Type B pancreatic cell (in vitro differentiated cells): ENCODE measurements at places on chromosomes 12 and 14. TPM values are rescaled to one million over a fixed set of nuclear protein-coding genes. Genes with fewer than 3 reads are reported as not detected.

DNA sequence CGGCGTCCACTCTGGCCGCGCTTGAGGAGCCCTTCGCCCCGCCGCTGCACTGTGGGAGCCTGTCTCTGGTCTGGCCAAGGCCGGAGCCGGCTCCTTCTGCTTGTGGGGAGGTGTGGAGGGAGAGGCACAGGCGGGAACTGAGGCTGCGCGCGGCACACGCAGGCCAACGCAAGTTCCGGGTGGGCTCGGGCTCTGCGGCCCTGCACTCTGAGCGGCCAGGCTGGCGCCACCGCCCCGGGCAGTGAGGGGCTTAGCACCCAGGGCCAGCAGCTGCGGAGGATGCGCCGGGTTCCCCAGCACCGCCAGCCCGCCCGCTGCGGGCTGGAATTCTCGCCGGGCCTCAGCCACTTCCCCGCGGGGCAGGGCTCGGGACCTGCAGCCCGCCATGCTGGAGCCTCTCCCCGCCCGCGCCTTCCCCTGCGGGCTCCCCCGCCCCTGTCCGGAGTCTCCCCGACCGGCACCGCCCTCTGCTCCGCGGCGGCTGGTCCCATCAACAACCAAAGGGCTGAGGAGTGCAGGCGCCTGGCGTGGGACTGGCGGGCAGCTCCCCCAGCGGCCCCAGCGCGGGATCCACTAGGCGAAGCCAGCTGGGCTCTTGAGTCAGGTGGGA is 921.2 kb upstream of the FOXG1 start:
- peak; percentile 63 for DNase-seq

GRCh38 chr14:96390965-96391292 is 999 bp upstream of the AK7 start:
- DNase-seq: no peak

DNA sequence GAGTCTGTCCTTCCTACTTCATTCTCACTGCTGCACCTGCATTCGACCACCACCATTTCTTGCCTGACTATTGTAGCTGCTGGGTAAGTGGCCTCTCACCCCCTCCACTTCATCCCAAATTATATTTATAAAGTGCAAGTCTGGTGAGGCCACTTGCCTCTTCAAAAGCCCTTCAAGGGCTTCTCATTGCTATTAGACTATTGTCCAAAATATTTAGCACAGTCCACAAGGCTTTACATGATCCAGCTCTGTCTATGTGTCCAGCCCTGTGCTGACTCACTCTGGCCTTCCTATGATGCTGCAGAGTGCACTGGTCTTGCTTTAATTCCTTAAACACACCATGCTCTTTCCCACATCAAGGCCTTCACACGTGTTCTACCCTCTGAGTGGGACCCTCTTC is 46.0 kb downstream of the PAH start:
- no peak for DNase-seq

The BHLHE41 gene
- 5.8 and 12.5 TPM in 2 replicates for total RNA-seq

DNA sequence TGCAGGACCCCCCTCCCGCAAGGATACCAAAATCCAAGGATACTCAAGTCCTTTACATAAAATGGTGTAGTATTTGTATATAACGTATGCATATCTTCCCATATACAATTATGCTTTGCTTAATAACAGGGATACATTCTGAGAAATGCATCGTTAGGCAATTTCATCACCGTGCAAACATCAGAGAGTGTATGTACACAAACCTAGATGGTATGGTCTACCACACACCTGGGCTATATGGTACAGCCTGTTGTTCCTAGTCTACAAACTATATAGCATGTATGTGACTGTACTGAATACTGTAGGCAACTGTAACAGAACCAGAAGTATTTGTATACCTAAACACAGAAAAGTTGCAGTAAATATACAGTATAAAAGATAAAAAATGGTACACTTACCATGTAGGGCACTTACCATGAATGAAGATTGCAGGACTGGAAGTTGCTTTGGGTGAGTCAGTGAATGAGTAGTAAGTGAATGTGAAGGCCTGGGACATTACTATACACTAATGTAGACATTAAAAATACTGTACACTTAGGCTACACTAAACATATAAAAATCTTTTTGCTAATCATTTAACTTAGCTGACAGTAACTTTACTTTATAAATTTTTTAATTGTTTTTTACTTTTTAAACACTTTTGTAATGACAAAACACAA is 141.1 kb downstream of the SLC41A2 start:
- no peak for DNase-seq

The TAS2R30 gene
- total RNA-seq: 1.3 and 2.3 TPM in 2 replicates

The RBP5 gene
- total RNA-seq: 1.0 and 1.2 TPM in 2 replicates

The PRIMA1 gene
- 0.90 and 1.7 TPM in 2 replicates for total RNA-seq

DNA sequence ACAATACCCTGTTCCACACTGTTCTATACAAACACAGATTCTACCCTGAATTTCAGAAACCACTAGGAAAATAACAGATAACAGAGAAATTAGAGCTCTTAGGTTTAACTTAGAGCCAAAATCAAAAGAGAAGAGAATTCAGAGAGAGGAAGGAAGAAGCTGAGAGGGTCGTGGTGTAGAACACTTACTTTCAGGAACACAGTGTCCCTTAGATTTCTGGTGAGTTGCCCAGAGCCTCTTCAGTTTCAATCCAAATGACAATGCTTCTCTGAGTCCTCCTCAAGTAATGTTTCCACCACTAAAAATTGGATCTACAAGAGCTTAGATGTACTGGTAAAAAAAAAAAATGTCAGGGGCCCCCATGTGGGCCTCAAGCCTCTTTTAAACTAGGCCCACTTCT is 2.6 kb downstream of the YAF2 start:
- no peak for DNase-seq

- DNase-seq: no peak
These were observed 2.3 kb downstream of the KRT78 start for GRCh38 chr12:52846356-52846970.
